Memory B cell (primary cell): ENCODE measurements at places on chromosomes 5 and 9.

GRCh38 chr9:6910497-6910896 lies 152.7 kb downstream of the KDM4C start:
- no peak for DNase-seq

- no peak for DNase-seq
Measured at GRCh38 chr5:38029397-38030065, 189.7 kb upstream of the GDNF start.

GRCh38 chr5:98504505-98504904 lies 269.0 kb upstream of the RGMB start:
- no peak for DNase-seq

DNA sequence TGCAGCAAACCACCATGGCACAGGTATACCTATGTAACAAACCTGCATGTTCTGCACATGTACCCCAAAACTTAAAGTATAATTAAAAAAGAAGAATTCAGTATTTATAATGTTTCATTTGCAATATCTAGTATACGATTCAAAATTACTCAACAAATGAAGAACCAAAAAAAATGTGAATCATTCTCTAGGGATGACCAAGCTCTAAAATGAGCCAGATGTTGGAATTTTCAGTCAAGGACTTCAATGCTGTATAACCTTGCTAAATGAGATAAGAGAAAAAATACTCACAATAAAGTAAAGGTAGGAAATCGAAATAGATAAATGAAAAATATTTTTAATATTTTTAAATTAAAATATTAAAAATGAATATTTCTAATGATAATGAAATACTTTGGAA lies 108.7 kb upstream of the ADRA1B start:
- DNase-seq: no peak

- no peak for DNase-seq
Measured at GRCh38 chr9:1071730-1072129, 21.6 kb downstream of the DMRT2 start.

DNA sequence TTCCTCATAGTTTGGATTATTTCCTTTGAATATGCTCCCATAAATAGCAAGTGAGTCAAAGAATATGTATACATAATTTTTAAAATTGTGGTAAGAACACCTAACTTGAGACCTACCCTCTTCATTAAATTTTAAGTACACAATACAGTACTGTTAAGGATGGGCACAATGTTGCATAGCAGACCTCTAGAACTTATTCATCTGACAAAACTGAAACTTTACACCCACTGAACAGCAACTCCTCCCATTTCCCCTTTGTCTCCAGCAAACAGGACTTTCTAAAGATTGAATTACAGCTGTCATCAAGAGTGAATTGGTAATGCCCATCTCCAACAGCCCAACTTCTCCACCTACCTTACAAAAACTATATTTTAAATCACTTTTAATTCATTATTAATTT lies 388.9 kb downstream of the HTR1A start:
- no peak for DNase-seq

- no peak for DNase-seq
Measured at GRCh38 chr9:137128158-137128861, 10.6 kb upstream of the GRIN1 start.

DNA sequence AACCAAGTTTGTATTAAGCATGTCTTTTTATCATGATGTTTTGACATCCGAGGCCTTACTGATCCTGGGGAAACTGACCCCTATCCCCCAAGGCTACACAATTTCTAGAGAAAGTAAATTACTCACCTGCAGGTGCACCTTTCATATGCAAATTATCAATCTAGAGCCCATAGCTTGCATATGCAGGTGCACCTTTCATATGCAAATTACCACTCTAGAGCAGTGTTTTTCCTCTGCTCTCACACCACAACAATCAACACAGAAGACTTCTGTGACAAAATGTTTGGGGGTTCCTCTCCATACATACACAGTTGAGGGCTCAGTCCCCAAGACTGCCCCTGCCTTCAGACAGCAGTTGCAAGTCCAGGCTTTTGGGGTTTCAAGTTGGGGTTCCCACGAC lies 203.7 kb upstream of the RORB start:
- DNase-seq: no peak

DNA sequence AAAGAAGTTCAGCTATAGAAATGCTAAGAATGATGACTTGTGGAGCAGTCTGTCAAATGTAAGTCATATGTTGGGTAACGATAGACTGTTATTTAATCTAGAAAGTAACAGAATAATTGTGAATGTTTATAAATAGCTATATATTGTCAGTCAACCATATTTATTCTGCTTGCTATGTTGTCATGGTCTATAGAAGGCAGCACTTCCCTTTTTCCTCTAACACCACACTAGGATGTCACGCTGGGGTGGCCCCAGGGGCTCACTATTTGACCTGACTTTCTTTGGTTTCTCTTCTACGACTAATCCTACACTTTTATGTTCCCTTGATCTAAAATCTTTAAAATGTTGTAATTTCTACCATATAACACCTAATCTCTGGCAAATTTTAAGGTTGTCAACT lies 20.5 kb downstream of the ERAP2 start:
- no peak for DNase-seq

DNA sequence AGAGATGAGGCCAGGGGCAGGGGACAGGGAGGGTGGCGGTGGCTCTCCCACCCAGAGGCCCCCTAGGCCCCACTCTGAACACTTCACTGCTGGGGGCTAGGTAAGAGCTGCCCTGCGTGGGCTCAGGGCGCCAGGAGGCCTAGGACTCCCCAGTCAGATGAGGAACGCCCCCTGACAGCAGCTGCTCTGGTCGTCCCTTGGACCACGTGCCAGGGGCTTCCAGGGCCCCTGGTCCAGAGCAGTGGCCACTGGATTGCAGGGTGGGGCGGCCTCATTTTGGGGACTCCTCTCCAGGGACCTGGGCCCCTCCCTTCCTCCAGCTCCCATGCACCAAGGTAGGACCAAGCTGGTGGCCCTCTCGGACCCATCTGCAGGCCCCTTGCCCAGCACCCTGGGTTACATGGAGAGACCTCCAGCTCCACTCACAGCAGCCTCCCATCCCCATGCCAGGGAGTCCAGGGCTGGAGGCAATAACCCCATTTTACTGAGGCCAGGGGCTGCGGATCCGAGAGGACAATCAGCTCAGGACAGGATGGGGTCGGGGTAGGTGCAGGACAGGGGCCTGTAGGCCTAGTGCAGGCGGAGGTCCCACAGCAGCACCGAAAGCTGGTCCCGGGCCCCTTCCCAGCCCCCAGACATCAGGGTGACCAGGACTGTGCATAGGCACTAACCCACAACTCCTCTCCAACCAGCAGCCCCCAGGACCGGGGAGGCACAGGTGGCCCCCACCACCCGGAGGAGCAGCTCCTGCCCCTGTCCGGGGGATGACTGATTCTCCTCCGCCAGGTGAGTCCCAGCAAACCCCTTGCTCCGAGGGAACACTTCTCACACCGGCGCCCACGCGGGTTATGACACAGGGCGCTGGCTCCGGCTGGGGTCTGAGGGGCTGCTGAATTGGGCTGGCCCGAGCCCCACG lies 1.5 kb downstream of the EGFL7 start:
- no peak for DNase-seq

DNA sequence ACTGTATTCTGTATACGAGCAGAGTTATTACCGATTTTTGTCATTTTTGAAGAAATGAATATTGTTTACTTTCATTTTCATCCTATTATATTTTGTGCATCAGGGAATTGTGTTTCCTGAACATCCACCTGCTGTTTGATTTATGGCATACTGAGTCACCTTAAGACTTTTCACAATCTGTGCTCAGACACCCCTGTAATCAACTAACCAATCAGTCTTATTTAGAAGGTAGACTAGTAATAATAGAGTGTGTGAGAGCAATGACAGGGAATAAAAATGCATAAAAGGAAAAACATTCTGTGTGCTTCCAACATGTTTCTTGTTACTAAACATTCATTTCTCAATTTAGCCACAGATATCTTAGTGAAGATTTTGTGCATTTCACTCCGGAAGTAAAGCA lies 1413.6 kb upstream of the ACO1 start:
- no peak for DNase-seq

GRCh38 chr9:84761137-84761808 lies 91.7 kb downstream of the NTRK2 start:
- DNase-seq: no peak

DNA sequence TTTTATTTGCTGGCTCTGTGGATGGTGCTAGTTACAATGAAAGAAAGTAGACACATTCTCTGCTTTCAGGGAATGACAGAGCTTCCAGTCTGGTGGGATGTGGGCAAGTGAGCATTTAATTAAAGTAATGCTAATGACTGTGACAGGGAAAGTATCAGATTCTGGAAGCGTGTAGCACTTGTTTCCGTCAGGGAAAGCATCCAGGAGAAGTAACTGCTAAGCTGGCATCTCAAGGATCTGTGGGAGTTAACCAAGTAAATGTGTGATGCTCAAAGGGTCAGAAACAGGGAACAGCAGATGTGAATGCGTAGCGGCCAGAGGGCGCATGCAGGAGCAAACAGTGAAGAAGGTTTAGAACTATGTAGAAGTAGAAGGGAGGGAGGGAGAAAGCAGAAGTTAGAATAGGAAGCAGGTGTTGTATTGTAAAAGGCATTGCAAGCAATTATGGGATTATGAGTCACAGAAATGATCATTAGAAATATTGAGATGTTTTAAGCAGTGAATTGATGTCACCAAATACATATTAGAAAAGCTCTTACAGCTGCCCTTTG lies 12.2 kb downstream of the KLHL9 start:
- DNase-seq: no peak
